Activated T-helper 1 cell treated with anti-CD3 and anti-CD28 coated beads, Interleukin-2, amount 50 U/mL, for 16 hours (primary cell): ENCODE measurements at places on chromosomes 3 and 15.

GRCh38 chr15:44101944-44102343 lies 93.1 kb downstream of the FRMD5 start:
- no peak for DNase-seq

DNA sequence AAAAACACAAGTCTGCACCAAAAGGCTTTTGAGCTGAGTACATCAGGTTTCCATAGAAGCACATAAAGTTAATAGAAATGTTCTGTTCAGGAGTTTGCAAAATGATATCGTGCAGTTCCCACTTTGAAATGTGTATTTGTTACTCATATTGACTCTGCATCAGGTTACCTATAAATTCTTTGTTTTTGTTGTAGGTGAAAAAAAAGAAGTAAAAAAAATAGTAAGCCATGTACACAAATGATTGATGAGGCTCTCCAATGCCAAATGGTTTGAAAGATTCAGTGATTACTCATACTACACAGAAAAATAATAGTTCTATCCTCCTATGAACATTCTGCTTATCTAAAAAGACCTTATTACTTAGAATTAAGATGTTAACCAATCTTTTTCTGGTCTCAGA lies 287.3 kb upstream of the MME start:
- DNase-seq: no peak

DNA sequence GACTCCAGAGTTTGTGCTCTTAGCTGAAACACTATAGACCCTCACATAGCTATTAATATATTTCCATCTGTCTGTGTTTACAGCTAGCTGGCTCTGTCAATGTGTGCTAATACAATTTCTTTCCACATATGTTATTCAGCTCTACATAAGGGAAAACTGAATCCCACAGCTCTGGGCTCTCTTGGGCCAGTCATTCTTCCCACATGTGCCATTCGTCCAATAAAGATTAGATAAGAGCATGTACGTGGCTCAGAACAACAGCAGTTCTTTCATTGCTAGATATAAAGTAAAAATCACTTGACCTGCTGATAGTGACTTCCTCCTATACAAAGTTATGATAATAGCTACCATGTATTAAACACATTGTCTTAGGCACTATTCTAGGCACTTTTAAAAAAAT lies 2.8 kb upstream of the ILDR1 start:
- DNase-seq: no peak

- no peak for DNase-seq
Measured at GRCh38 chr3:126704494-126705214, 614 bp downstream of the CHCHD6 start.

- no peak for DNase-seq
Measured at GRCh38 chr3:196793246-196793645, 53.6 kb downstream of the PAK2 start.

DNA sequence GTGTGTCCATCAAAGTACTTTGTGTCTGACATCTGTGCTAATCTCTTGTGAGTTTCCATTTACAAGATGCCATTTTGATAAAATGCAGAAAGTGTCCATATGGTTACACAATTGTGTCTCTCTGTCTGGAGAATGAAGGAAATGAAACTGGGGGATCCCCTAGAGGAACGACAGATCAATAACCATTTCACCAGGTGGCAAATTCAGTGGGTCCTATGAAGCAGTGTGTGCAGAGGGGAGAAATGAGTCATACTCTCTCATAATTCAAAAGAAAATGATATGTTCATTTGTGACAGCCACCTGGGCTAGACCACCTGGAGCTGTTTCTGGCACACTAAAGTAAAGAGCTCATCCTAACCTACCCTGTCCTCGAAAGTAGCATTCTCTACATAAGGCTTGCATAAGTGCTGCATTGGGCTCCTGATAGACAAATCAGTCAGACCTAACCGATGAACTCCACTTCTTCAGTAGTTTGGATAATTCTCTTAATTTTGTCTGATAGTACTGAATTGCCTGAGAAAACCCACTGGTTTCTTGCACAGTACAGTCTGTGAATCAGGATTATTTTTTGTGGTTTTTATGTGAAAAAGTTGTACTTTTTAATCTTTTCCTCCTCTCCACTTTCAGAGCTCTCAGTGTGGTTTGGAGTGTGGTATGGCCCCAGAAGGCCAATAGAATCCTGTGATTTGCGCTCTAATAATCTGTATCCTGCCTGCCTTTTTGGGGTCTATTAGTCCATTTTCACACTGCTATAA lies 10.3 kb upstream of the CD47 start:
- no peak for DNase-seq

DNA sequence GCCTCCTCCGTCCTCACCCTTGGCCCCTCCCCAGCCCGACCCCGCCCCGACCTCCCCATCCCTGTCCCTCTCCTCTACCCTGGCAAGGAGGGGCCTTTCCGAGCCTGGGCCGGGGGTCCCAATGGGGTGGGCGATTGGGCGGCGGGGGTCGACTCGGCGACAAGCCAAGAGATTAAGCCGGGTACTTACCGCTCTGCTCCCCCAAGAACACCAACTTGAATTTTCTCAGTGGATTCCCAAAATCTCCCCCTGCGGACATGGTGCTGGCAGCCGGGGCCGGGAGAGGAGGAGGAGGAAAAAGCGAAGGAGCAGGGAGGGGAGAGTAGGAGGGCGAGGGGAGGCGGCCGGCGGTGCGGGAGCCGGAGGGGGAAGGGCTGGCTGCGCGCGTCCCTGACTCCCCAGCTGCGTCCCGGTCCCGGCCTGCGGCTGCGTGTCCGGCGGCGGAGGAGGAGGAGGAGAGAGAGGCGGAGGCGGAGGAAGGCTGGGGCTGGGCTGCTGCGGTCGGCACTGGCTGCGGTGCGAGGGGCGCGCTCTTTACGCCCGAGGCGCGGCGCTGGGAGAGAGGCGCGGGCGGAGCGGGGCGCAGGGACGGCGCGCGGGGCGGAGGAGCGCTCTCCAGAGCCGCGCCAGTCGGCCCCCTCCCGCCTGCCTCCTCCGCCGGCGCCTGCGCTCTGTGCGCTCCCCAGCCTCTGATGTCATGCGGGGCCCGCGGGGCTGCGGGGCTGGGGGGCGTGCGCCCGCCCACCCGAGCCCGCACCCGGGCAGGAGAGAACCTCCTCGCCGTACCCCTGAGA lies at the start of gene RAB6B:
Gene RAB6B, minus strand, starts transcription at position 675 of the 794 bp plus-strand sequence. Its CDS starts 416 bp downstream, at position 259.
- no peak for DNase-seq
